Activated T-helper 1 cell treated with anti-CD3 and anti-CD28 coated beads, Interleukin-12 subunit alpha, Interleukin-12 subunit beta, Interleukin-2, Interleukin-4 antibody, amounts not matched to agents 30 ng/mL and 10 ng/mL and 1 ng/mL, durations not matched to agents 14 hours and 24 hours and 36 hours (primary cell): ENCODE measurements at places on chromosomes 3 and 15. TPM values are rescaled to one million over a fixed set of nuclear protein-coding genes. Genes with fewer than 3 reads are reported as not detected.

DNA sequence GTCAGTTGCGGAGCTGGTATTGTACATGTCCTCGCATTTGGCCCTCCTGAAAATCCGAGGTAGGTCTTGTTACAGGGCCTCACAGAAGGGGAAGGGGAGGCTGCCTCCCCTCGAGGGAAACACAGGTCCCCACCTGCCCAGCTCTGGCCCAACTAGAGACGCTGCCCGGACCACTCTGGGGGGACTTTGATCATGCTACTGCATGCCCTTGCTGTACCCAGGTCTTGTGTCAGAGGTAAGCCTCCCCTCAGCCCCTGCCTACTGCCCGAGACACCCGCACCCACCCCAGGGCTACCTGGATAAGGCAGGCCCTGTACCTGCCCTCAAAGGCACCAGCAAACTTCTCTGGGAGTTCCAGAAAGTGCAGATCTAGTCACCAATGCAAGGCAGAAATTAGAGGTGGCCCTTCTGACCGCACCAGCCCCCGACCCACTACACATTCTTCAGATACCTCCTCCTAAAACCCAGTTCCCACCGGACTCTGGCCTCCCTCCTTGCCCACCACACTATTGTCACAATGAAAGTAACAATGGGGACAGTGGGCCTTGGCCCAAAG, 981 bp upstream of the SCAP start:
- H3K4me1 ChIP-seq = peaks cover 26% of the 10 kb centered on the region
- H3K27ac ChIP-seq = peak overlapping the region; percentile 93
- peak overlapping the region; percentile 87 for H3K4me3 ChIP-seq

The IL1RAP gene
- 26.4 and 31.6 TPM in 2 replicates for total RNA-seq

GRCh38 chr3:163939926-163940325, 1138.4 kb downstream of the SI start:
- H3K27ac ChIP-seq = no peak overlapping the region
- no peaks in the 10 kb centered on the region for H3K4me1 ChIP-seq
- no peak overlapping the region for H3K4me3 ChIP-seq
- no peaks in the 10 kb centered on the region for H3K27me3 ChIP-seq
- no peaks in the 10 kb centered on the region for H3K36me3 ChIP-seq

The HCLS1 gene
- total RNA-seq = 234 and 235 TPM in 2 replicates

GRCh38 chr3:32583708-32584107, 13.1 kb upstream of the DYNC1LI1 start:
- no peaks in the 10 kb centered on the region for H3K36me3 ChIP-seq
- H3K4me1 ChIP-seq = no peaks in the 10 kb centered on the region
- no peak overlapping the region for H3K4me3 ChIP-seq
- H3K27me3 ChIP-seq = peaks cover 19% of the 10 kb centered on the region

GRCh38 chr15:29050870-29051269, 165.1 kb downstream of the APBA2 start:
- H3K27ac ChIP-seq = no peak overlapping the region
- peaks cover 5% of the 10 kb centered on the region for H3K4me1 ChIP-seq
- H3K27me3 ChIP-seq = peaks cover 5% of the 10 kb centered on the region
- no peak overlapping the region for H3K4me3 ChIP-seq
- H3K36me3 ChIP-seq = no peaks in the 10 kb centered on the region
- DNase-seq = no peak

DNA sequence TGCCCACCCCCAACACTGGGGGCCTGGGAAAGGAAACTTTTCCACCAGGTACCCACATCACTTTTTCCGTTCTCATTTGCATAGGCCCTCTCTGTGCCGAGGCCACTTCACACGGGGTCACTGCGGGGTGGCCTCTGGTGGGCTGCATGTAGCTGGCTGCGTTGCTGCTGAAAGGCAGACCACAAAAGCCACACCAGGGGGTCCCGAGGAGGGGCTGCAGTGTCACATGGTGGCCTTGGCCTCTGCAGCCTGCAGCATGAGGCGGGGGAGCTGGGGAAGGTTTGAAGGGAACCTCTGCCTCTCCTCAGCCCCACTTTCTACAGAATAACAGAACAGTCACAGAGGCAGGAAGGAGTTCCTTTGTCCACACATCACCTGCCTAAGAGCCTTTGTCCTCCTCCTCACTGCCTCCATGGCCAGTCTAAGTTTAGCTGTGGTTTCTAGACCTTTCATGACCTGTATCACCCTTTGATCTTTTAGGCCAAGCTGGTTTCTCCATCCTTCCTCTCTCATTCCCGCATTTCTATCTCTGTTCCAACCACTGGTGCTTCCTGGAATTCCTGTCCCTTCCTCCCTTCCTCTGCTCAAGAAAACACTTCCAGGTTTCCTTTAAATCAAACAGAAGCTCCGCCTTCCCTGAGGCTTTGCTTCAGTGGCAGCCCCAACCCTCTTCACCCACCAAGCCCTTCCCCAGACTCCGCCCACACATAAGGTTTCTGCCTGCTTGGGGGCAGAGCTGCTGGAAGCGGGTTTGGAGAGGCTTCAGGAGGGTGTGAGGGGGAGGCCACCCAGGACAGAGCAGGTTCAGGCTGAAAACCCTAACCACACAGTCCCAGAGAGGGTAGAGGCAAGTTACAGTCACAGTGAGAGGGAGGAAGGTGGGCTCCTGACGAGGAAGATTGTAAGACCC, 150.7 kb upstream of the TLE3 start:
- peaks cover 5% of the 10 kb centered on the region for H3K4me1 ChIP-seq
- H3K36me3 ChIP-seq = no peaks in the 10 kb centered on the region
- H3K27me3 ChIP-seq = peaks cover 29% of the 10 kb centered on the region

The GRAMD2A gene
- 0.21 TPM in 1 of 2 replicates, not detected in the other for total RNA-seq

- no peak for DNase-seq
- H3K4me1 ChIP-seq = no peaks in the 10 kb centered on the region
- no peak overlapping the region for H3K27ac ChIP-seq
- no peak overlapping the region for H3K4me3 ChIP-seq
- peaks cover 10% of the 10 kb centered on the region for H3K27me3 ChIP-seq
These were observed 164.2 kb downstream of the ERC2 start for GRCh38 chr3:56304069-56304468.

DNA sequence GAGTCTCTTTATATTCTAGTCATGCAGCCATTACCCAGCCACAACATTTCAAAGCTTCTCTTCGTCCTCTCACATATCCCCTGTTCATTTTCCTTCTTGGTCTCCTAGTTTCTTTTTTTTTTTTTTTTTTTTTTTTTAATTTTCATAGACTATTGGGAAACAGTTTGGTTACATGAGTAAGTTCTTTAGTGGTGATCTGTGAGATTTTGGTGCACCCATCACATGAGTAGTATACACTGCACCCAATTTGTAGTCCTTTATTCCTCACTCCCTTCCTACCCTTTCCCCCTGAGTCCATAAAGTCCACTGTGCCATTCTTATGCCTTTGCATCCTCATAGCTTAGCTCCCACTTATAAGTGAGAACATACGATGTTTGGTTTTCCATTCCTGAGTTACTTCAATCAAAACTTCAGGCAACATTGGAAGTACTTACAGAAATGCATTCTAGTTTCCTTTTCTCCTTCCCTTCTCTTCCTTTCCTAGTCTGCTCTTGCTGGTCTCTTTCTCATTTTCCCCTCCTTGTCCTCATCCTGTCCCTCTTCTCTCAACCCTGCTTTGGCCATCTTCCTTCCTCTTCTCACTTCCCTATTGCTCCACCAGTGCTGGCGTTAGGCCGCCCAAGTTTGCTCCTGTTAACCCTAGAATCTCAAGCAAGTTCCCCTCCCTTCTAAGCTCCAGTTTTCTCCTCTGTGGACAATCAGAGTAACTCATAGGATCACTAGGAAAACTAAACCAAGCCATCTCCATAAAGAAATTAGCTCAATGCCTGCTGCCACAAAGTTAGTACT, 4.8 kb downstream of the ATP8B4 start:
- no peaks in the 10 kb centered on the region for H3K27me3 ChIP-seq
- H3K36me3 ChIP-seq = peaks cover 49% of the 10 kb centered on the region
- DNase-seq = no peak
- H3K4me1 ChIP-seq = peaks cover 87% of the 10 kb centered on the region

The ADPRH gene
- 3.8 and 4.6 TPM in 2 replicates for total RNA-seq

The EIF5A2 gene
- 8.1 and 10.5 TPM in 2 replicates for total RNA-seq

DNA sequence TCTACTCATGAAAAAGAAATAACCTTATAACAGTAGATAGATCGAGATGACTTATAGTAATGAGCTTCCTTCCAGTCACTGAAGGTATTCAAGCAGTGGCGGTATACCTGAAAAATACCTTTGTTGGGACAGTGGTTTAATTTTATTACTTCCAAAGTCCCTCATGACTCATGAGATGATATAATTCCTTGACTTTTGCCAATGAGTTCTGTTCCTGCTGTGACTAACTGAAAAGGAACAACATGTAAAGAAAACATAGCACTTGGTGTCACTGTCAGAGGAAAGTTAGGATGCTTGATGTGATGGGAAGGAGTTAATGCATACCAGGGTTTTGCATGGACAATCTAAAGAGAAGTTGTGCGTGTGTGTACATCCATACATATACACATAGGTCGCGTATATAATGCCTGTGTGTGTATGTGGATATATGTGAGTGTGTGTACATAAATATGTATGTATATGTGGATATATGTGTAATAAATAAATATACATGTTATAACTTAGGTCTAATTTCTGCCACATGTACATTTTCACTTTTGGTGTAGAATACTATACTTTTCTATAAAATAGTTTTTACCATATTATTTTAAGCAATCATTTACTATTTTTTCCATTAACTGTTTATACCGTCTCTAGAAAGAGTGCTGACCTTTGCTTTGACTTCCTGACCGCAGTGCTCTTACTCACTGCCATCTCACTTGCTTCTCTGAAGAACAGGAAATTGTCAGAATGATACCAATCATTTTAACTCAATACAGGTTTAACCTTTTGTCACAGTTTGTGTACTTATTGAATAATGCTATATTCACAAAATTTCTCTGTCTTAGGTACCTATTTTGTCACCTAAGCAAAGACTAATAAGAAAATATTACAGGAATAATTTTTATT, 12.6 kb upstream of the PAK2 start:
- H3K36me3 ChIP-seq = peaks cover 40% of the 10 kb centered on the region
- H3K4me3 ChIP-seq = no peak overlapping the region
- DNase-seq = no peak
- H3K27ac ChIP-seq = peak overlapping the region; percentile 68
- H3K27me3 ChIP-seq = no peaks in the 10 kb centered on the region
- peaks cover 37% of the 10 kb centered on the region for H3K4me1 ChIP-seq

DNA sequence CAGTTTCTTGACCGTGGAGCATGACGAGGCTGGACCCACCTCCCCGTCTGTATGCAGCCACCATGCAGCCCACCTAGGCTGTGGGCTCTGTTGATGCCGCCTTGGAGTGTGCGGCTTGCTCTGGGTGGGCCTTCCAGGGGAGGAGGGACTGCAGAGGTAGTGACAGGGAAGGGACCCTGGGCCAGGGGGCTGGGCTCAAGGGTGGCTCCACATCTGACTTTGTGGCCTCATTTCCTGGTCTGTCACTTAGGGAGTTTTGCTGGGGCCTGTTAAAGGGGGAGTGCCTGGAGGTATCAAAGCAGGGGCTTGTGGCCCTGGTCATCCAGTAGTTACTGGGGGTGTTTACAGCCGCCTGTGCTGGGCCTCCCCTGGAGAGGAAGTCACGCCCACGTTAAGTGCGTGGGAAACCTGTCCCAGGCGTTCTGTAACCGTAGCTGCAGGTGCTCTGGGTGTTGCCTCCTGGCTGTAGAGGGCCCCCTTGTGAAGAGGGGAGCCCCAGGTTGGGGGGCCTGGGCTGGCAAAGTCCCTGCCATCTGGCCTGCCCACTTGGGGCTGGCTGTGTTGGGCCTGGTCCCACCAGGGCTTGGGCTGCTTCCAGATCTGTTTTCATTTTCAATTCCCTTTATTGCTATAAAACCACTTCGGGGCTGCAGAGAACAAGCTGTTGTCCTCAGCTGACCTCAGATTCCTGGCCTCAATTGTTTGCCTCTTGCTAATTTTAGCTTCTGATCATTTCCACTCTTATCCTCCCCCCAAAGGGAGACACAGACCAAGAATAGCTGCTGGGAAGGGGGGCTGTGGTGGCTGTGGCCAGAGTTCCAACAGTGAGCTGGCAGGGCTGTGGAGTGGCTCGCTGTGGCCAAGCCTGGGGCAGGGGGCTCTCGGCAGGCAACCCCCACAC, 26.5 kb downstream of the KLF13 start:
- peaks cover 41% of the 10 kb centered on the region for H3K36me3 ChIP-seq
- no peaks in the 10 kb centered on the region for H3K27me3 ChIP-seq
- H3K4me3 ChIP-seq = peak overlapping the region; percentile 80
- H3K4me1 ChIP-seq = peaks cover 92% of the 10 kb centered on the region
- H3K27ac ChIP-seq = peak overlapping the region; percentile 89
- peak; percentile 29 for DNase-seq

GRCh38 chr3:36459177-36459576, 78.9 kb downstream of the STAC start:
- no peaks in the 10 kb centered on the region for H3K4me1 ChIP-seq
- DNase-seq = no peak
- no peak overlapping the region for H3K4me3 ChIP-seq
- H3K36me3 ChIP-seq = no peaks in the 10 kb centered on the region
- no peak overlapping the region for H3K27ac ChIP-seq

The EPHB1 gene
- total RNA-seq = 5.0 and 5.2 TPM in 2 replicates

- no peaks in the 10 kb centered on the region for H3K36me3 ChIP-seq
- H3K4me1 ChIP-seq = no peaks in the 10 kb centered on the region
- H3K27ac ChIP-seq = no peak overlapping the region
- no peak overlapping the region for H3K4me3 ChIP-seq
- H3K27me3 ChIP-seq = no peaks in the 10 kb centered on the region
These were observed 326.6 kb upstream of the ALCAM start for GRCh38 chr3:105040026-105040622.

The SAXO2 gene
- 0.54 and 0.57 TPM in 2 replicates for total RNA-seq

DNA sequence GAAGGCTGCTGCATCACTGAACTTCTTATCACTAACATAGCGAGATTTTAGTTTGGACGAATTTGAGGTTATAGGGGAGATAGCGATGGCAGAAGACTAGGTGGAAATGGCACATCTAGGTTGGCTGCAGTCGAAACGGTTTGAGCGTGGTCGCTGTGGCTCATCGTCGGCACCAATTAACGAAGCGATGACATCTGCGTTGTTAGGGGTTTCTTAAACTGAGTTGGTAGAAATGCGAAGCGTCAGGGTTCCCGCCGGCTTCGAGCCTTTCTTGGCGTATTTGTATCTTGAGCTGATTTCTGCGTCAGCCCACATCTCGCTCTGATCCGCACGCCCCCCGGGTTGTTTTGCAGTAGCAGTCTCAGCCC, 319 bp downstream of the LNP1 start:
- H3K36me3 ChIP-seq = peaks cover 12% of the 10 kb centered on the region
- H3K27ac ChIP-seq = peak overlapping the region; percentile 99
- H3K4me1 ChIP-seq = peaks cover 58% of the 10 kb centered on the region
- DNase-seq = peak; percentile 42
- peaks cover 2% of the 10 kb centered on the region for H3K27me3 ChIP-seq

The HYKK gene
- total RNA-seq = 1.2 and 1.4 TPM in 2 replicates

DNA sequence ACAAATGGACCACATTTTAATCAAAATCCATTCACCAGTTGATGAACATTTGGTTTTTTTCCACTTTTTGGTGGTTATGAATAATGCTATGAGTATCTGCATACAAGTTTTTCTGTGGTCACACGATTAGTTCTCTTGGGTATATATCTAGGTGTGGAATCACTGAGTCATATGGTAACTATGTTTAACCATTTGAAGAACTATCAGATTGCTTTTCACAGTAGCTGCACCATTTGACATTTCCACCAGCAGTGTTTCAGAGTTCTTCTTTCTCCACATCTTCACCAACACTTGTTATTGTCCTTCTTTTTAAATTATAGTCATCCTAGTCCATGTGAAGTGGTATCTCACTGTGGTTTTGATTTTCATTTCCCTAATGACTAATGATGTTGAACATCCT, 33.3 kb upstream of the ATG7 start:
- peak overlapping the region; percentile 31 for H3K4me3 ChIP-seq
- H3K36me3 ChIP-seq = peaks cover 4% of the 10 kb centered on the region
- DNase-seq = no peak

GRCh38 chr3:134959516-134959915, 164.5 kb downstream of the EPHB1 start:
- no peak for DNase-seq
- H3K4me3 ChIP-seq = no peak overlapping the region
- no peaks in the 10 kb centered on the region for H3K4me1 ChIP-seq

GRCh38 chr3:78496501-78496900, 1271.3 kb downstream of the ROBO1 start:
- no peak overlapping the region for H3K4me3 ChIP-seq
- DNase-seq = no peak
- H3K27ac ChIP-seq = no peak overlapping the region
- no peaks in the 10 kb centered on the region for H3K4me1 ChIP-seq

The NLGN1 gene
- not detected in 2 replicates for total RNA-seq
